ENCODE measurements at places on chromosomes 4 and X.

- no peak for DNase-seq
Measured at GRCh38 chrX:68658530-68658929, 11.1 kb downstream of the STARD8 start.

- DNase-seq, result no peak
Measured at GRCh38 chrX:17633546-17633945, 103.7 kb upstream of the SCML1 start.

DNA sequence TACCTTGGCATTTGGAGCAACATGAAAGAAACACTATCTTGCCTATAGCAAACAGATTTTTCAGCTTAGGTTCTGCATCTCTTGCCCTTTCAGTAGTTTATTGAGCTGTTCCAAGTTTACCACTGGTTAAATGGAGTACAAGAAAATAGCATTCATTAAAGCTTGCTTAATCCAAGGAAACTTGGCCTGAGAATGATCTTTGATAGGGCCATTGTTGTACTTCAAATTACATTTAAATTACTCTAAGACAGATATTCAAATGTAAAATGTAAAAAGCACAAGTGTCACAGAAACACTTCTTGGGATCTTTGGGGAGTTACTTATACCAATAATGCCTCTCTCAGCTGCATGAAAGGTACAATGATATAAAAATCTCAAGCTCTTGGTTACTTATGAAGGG is 609.0 kb upstream of the HTR2C start:
- DNase-seq, result no peak

DNA sequence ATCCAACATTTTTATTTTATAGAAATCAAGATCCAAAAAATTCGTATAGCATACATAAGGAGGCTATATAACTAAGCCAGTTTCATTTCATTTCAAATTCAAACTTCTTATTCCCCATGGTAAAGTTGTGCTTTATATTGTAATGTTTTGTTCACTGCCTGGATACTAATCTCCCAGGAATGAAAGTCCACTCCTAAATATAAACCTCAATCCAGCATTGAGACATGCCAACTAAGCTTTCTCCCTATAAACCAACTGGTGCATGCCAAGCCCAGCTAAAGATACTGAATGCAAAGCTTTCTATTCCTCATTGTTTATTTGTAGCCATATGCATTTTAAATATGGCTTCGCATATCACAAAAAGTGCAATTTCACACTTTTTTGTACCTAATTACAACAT is 63.8 kb upstream of the INPP4B start:
- no peak for DNase-seq

GRCh38 chrX:135302269-135302873 is 6.9 kb upstream of the ETDC start:
- no peak for DNase-seq

DNA sequence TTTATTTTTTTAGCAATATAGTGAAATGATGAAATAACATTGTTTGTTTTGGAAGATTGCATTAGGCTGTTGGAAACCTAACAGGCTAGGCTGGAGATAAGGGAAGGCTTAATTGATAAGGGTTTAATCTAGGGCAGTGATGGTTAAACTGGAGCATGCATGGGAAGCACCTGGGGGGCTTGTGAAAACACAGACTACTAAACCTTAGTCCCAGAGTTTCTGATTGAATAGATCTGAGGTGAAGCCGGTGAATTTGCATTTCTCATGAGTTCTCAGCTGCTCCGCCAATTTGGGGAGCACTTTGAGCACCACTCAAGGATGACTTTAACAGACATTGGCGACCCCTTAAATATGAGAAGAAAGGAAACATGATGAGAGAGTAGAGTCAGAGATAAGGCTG is 11.5 kb downstream of the STK26 start:
- DNase-seq, result no peak

- no peak for DNase-seq
Measured at GRCh38 chr4:121192480-121192879, 28.4 kb upstream of the TNIP3 start.

GRCh38 chr4:9704551-9705332 is 76.7 kb upstream of the DRD5 start:
- DNase-seq, result no peak

DNA sequence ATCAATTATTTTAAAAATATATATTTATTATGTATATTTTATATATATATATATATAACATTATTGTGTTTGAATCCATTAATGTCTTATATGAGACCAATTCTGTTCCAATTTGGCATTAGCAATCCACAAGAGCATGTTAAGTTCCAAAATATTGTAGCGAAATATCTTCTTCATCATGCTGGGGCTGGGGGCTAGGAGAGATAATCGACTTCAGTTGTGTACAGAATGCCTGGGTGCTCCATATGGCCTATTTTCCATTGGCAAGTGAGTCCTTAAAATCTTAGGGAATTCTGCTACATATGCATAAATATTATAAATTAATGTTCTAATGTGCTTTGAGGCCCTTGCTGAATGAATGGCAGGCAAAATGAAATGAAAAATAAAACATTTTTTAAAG is 117.7 kb downstream of the PCDH7 start:
- DNase-seq, result no peak

GRCh38 chr4:2011583-2011982 is 2.8 kb upstream of the NELFA start:
- DNase-seq, result no peak

DNA sequence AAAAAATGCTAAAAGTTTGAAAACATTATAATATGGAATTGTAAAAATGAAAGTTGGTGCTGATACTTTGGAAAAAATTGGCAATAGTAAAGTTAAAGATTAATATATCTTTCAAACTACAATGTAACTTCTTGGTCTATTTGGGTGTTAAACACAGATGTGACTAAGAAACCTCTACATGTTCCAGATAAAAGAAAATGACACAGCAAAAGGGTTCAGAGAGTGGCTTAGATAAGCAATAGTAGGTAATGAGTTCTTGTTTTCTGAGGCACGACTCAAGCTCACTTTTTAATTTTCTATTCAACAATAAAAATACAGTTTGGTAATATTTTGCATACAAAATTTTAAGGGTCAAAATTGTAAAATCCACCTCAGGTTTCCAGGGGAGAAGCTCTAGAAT is 292.7 kb downstream of the GALNTL6 start:
- DNase-seq, result no peak

DNA sequence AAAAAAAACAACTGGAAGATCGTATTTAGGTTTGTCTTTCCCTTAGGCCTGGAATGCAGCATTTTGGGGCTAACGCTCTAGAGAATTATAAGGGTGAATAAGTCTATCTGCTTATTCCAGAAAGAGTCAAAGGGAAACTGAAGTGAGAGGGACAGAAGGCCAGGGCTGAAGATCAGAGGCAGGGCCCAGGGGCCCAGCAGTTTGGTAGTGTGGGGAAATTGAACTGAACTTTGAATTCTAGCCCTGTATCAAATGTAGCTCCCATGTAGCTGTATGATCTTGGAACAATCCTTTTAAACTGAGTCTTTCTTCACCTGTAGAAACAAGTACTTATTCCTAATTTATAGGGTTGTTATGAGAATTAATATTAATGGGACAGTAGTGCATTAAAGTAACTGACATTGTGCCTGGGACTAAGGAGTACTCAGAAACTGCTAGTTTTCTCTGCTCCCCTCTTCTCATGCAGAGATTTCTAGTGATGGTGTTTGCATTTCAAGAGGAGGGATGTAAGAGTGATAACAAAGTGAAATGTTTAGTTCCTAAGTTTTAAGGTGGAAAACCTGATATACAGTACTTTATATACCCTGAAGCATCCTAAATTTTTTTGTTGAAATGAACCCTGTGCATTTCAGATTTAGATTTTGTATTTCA is 30.4 kb downstream of the STOX2 start:
- DNase-seq, result no peak

GRCh38 chrX:47796433-47796906 is 40.2 kb upstream of the ZNF81 start:
- DNase-seq, result no peak

GRCh38 chrX:64977830-64978229 is 1.6 kb upstream of the ZC4H2 start:
- DNase-seq, result no peak

- no peak for DNase-seq
Measured at GRCh38 chrX:23670528-23670927, 3.2 kb downstream of the PRDX4 start.

GRCh38 chrX:18065956-18066355 is 154.7 kb downstream of the BEND2 start:
- DNase-seq, result no peak

GRCh38 chrX:72576141-72576894 is 3.7 kb upstream of the HDAC8 start:
- no peak for DNase-seq
